CD4-positive, alpha-beta T cell treated with Interleukin-17A for 4 hours (primary cell): ENCODE measurements at places on chromosomes 5 and 9.

DNA sequence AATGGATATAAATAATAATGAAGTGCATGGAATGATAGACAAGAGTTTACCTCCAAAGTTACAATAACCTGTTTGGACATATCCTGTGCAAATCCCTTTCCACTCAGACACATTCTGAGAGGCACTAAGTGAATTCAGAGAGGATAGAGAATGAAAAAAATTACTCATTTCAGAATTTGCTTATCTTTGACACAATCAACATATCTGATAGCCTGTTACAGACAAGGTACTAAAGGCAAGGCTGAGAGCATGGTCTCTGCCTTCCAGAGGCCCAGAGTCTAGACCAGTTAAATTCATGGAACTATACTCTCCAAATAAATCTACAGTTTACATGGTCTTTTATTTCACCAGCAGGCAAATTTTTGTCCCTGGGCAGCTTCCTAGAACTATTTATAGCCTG is 371.8 kb upstream of the PTGER4 start:
- no peak for DNase-seq

GRCh38 chr5:176921714-176922113 is 22.6 kb upstream of the HK3 start:
- no peak for DNase-seq

- DNase-seq = no peak
These were observed 3.6 kb downstream of the RPS23 start for GRCh38 chr5:82274343-82275211.

GRCh38 chr9:18778846-18779245 is 254.2 kb downstream of the SAXO1 start:
- DNase-seq = no peak

DNA sequence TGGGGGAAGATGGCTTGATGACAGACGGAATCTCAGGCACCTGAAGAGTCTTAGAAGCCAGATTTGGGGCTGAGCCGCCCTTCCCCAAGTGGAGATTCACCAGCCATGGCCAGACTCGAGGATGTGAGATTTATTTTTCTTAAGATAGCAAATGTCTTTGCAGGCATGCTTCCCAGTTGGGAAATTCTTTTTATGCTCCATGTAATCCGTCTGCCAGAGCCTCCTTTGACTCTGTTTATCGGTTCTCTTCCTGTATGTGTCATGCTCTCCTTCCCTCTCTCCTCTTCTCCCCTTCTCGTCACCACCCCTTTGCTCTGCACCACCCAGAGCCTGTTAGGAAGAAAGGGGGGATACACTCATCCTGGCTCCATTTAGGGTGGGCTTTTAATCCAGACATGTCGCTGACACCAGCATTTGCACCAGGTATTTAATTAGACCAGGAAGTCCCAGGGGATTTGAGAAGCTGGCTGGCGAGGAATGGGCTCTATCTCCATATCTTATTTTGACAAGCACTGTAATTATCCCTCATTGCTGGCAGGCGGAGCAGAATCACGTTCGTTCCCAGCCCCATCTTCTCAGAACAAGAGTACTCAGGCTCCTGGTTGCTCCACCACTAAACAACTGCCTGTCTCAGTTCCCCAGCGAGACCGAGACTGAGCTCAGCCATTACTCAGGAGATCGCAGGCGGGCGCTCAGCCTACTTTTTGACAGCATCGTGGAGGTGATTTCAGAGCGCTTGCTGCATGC is 50.9 kb downstream of the KCNIP1 start:
- DNase-seq = no peak

DNA sequence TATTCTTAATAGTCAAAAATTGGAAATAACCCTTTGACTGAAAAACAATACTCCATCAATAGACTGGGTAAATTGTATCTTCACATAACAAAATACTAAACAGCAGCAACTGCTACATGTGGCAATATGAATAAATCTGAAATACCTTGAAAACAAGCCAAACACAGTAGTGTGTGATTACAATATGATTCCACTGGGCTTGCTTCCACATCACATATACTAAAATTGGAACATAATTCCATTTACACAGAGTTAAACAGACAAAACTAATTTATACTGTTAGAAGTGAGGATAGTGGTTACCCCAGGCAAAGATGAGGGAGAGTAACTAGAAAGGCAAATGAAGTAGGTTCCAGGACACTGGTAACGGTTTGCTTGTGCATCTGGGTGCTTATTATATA is 20.4 kb downstream of the FNIP1 start:
- DNase-seq = no peak

- DNase-seq = no peak
These were observed 46.3 kb downstream of the FAM240B start for GRCh38 chr9:38673399-38674193.

DNA sequence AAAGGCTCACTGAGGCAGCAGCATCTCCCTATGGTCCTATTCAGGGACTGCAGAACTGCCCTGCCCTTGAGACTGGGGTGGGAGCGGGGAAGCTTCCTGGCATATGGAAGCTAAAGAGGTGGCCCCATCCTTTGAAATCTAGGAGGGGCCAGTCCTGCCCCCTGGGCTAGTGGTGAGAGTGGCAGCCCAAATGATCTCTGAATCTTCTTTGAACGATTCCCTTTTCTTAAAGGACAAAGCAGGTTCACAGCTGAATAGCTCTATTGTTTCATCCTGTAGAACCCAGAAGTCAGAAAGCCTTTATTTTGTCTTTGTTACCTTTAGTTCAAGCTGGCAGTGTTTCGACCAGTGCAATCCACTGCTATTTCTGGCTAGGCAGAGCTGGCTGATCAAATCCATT is 741.9 kb downstream of the IRX1 start:
- DNase-seq = no peak

GRCh38 chr5:159819591-159820411 is 96.5 kb upstream of the ADRA1B start:
- no peak for DNase-seq

DNA sequence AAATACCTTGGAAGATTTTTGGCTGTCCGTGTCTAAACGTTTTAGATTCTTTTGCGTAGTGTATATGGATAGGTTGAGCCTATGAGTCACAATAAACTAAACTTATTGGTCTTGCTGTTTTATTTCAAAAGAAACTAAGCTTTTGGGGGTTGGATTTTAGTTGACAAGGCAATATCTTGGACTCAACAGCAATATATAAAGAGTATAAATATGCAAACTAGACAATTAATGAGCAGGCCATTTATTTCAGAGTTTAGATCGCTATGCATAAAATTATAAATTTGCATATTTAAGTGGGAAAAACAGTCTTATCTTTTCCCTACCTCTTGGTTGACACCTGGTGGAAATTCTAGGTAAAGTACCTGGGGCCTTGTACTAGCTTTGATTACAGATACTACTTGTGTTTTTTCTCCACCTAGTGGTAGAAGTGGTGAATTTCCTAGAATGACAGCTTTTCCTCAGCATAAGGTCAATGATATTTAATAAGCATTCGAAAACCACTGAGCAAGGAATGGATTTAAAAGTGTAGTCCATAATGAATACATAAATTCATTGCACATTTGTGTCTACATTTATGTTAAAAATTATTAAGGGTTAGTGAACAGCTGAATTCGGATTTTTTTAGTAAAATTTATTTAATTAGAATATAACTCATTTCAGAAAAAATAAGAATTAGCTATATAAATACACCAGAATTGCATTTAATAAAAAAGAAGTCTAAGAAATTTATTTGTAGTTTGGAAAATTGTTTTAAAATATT is 1.7 kb upstream of the ARRDC3 start:
- DNase-seq = peak; percentile 37

DNA sequence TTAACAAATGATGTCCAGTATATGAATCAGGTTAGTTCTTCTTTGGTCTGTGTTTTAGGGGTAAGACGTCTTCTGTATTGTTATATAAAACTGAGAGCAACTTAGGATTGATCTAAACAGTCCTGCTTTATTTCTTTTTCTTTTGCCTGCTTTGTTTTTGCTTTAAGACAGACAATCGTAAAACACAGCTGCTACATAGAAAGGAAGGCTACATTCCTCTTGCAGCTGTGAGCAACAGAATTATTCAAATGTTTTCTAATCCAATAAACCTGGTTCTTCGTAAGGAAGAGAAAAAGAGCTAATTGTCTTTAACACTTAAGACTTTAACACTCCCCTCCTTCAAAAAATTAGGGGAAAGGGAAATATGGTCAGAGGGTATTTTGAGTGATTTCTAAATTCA is 14.6 kb downstream of the FGF1 start:
- DNase-seq = no peak

- no peak for DNase-seq
These were observed 9.6 kb upstream of the PLPP1 start for GRCh38 chr5:55544341-55544740.

GRCh38 chr5:139091439-139092156 is 106.6 kb downstream of the SIL1 start:
- DNase-seq = no peak

- DNase-seq = no peak
These were observed 11.2 kb downstream of the ENC1 start for GRCh38 chr5:74629326-74629725.

- DNase-seq = no peak
These were observed 416.4 kb downstream of the TLE4 start for GRCh38 chr9:79988126-79988525.
